Sigmoid colon (tissue), 7 donors: ENCODE measurements at places on chromosomes 11 and 22. TPM values are rescaled to one million over a fixed set of nuclear protein-coding genes. Genes with fewer than 3 reads are reported as not detected.

- H3K27me3 ChIP-seq: no peaks in the 10 kb centered on the region
- H3K4me3 ChIP-seq: no peak overlapping the region
- H3K36me3 ChIP-seq: peaks cover 31% of the 10 kb centered on the region
- peaks cover 45% of the 10 kb centered on the region for H3K4me1 ChIP-seq
- DNase-seq: peak; percentile 55
- H3K27ac ChIP-seq: no peak overlapping the region
Measured at GRCh38 chr11:57306161-57306876, 18.4 kb downstream of the TNKS1BP1 start.

LRP5 gene
- 43.8 TPM for total RNA-seq

GRCh38 chr22:20110359-20110985, 5.4 kb upstream of the RANBP1 start:
- no peak overlapping the region for H3K27ac ChIP-seq
- H3K27me3 ChIP-seq: no peaks in the 10 kb centered on the region
- H3K4me3 ChIP-seq: no peak overlapping the region
- peaks cover 96% of the 10 kb centered on the region for H3K36me3 ChIP-seq
- DNase-seq: no peak

DNA sequence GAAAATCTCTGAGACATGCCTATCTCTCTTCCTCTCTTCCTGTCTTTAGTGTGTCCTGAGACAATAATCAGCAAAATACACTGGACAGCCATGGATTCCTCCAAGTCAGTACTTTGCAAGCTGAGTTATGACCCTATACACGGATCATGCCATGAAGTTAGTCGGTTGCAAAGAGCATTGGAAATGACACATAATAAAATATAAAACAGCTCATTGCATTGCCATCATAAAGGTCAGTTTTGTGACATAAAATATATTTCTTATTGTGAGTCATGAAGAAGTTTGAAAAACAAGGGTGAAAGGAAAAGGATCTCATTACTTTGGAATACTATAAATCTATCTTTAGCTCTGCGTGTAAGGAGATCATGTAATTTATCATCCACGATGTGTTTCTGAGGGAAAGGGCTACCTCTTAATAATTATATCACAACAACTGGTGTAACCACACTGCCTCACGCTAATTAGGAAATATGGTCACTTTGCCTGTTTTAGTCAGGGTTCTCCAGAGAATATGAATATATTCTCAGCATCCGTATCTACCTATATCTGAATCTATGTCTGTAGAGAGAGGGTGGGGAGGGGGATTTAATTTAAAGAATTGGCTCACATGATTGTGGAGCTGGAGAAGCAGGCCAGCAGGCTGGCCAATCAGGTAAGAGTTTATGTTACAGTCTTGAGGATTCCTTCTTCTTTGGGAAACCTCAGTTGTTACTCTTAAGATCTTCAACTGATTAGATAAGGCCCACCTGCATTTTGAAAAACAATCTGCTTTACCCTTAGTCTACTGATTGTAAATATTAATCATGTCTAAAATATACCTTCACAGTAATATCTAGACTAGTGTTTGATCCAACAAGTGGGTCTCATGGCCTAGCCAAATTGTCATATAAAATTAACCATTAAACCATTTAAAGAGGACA, 198.8 kb downstream of the FAT3 start:
- H3K4me3 ChIP-seq: no peak overlapping the region
- H3K4me1 ChIP-seq: no peaks in the 10 kb centered on the region
- H3K27me3 ChIP-seq: no peaks in the 10 kb centered on the region
- no peaks in the 10 kb centered on the region for H3K36me3 ChIP-seq

GRCh38 chr11:64777449-64778222, 706 bp downstream of the SF1 start:
- H3K36me3 ChIP-seq: peaks cover 30% of the 10 kb centered on the region
- peak overlapping the region; percentile 99 for H3K4me3 ChIP-seq
- peak; percentile 91 for DNase-seq
- H3K27me3 ChIP-seq: no peaks in the 10 kb centered on the region
- peak overlapping the region; percentile 100 for H3K27ac ChIP-seq

PKP3 gene
- total RNA-seq: not detected

DNA sequence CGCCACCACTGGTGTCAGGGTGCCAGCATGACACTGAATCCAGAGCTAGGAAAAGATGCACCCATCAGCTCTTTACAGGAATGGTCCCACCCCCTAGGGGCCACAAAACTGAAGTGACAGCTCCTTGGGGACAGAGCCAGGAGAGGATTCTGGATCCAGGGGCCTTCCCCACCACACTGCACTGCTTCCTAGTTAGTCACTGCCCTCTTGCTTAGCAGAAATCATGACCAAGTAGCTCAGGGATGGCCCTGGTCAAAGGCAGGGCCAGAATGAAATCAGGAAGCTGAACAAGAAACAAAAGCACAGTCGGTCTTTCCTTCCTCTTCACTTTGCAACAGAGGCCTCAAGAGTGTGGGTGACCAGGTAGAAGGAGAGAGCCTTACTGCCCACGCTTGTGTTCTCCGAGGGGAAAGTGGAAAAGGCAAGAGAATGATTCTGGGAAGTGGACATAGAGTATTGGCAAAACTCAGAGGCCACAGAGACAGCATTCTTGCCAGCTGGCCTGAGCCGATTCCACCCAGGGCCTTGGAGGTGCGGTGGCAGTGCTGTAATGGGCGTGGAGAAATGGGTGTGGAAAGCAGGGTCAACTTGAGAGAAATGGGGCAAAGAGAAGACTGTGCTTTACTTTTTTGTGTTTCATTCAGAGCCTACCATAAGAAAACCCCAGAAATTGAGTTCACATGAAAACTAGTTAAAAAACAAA, 39.8 kb downstream of the KCNJ1 start:
- no peak for DNase-seq
- no peaks in the 10 kb centered on the region for H3K27me3 ChIP-seq
- no peak overlapping the region for H3K27ac ChIP-seq
- peaks cover 8% of the 10 kb centered on the region for H3K4me1 ChIP-seq
- H3K4me3 ChIP-seq: no peak overlapping the region

DNA sequence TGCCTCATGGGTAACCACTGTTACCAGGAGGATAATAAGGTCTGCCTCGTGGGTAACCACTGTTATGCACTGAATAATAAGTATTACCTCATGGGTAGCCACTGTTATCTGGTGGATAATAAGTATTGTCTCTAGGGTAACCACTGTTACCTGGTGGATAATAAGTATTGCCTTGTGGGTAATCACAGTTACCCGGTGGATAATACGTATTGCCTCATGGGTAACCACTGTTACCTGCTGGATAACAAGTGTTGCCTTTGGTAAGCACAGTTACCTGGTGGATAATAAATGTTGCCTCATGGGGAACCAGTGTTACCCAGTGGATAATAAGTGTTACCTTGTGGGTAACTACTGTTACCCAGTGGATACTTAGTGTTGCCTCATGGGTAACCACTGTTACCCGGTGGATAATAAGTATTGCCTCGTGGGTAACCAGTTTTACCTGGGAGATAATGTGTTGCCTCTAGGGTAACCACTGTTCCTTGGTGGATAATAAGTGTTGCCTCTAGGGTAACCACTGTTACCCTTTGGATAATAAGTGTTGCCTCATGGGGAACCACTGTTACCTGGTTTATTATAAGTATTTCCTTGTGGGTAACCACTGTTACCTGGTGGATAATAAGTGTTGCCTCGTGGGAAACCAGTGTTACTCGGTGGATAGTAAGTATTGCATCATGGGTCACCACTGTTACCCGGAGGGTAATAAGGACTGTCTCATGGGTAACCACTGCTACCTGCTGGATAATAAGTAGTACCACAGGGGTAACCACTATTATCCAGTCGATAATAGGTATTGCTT, 10.6 kb upstream of the NXPE4 start:
- DNase-seq: no peak
- H3K27me3 ChIP-seq: no peaks in the 10 kb centered on the region
- no peak overlapping the region for H3K4me3 ChIP-seq
- H3K36me3 ChIP-seq: no peaks in the 10 kb centered on the region

DNA sequence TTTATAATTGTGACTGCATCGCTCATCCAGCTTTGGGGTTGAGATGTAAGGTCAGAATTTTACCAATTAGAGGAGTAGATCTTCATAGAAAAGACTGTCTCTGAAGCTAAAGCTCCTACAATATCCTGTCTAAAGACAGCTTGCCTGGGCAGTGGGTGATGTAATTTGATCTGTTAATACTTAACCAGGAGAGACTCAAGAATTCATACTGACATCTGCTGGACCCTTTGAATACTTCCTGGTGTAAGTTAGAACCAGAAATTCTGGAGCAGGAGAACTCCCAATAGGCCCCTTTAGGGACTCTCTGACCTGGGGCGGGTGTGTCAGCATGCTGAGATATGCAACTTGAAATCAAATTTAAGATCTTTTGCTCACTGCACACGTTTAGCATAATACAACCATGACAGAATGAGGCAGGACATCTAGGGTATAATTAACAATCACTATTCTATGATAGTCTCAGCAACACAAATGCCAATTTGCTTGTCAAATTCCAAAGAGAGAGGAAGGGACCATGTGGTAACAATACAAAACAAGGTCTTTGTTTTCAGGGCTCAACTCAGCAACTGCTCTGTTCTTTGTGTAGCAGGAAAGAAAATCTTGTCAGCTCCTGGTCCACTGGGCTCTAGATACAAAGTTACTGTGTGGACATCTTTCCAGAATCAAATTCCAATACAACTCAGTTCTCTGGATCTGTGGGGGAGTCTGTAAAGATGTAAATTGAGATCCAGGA, 143.9 kb downstream of the INSC start:
- no peaks in the 10 kb centered on the region for H3K4me1 ChIP-seq
- no peaks in the 10 kb centered on the region for H3K36me3 ChIP-seq
- no peak for DNase-seq
- H3K4me3 ChIP-seq: no peak overlapping the region
